Esophagus (tissue), 2 donors: ENCODE measurements at places on chromosomes 12 and 14. TPM values are rescaled to one million over a fixed set of nuclear protein-coding genes. Genes with fewer than 3 reads are reported as not detected.

Gene RPS6KL1
- polyA plus RNA-seq, result 2.8 TPM

Gene GPR135
- 0.43 TPM for polyA plus RNA-seq

Gene TAS2R14
- polyA plus RNA-seq, result 0.35 TPM

Gene ADAM21
- polyA plus RNA-seq, result 0.01 TPM

Gene CMKLR1
- 0.45 TPM for polyA plus RNA-seq

Gene PTGER2
- polyA plus RNA-seq, result 0.29 TPM

Gene OLR1
- 0.20 TPM for polyA plus RNA-seq

Gene ZNF84
- polyA plus RNA-seq, result 8.2 TPM

Gene NUBPL
- polyA plus RNA-seq, result 1.7 TPM

Gene RTL1
- polyA plus RNA-seq, result 0.02 TPM
